ENCODE measurements at places on chromosomes 7 and 10. TPM values are rescaled to one million over a fixed set of nuclear protein-coding genes. Genes with fewer than 3 reads are reported as not detected.

TCAF2 gene
- under 0.01 TPM for total RNA-seq

PLXDC2 gene
- 10.6 TPM for total RNA-seq

AEBP1 gene
- total RNA-seq: 4.1 TPM

- no peak for DNase-seq
Measured at GRCh38 chr10:97903128-97904017, 53.7 kb downstream of the GOLGA7B start.

DNA sequence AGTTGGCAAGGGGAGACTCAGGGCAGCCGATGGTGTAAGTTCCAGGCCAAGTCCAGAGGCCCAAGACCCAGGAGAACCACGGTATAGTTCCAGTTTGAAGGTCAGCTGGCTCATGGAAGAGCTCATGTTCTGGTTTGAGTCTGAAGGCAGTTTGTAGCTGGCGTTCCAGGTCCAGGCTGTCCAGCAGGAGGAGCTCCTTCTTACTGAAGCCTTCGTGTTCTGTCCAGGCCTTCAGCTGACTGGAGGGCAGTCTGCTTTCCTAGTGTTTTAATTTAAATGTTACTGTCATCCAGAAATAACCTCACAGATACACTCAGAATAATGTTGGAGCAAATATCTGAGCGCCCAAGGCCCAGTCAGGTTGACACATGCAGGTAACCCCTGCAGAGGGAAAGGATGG lies 4.2 kb downstream of the SUN1 start:
- DNase-seq: no peak
